Activated T-helper 1 cell treated with anti-CD3 and anti-CD28 coated beads, Interleukin-2, amount 50 U/mL, for 16 hours (primary cell): ENCODE measurements at places on chromosomes 2 and 18.

DNA sequence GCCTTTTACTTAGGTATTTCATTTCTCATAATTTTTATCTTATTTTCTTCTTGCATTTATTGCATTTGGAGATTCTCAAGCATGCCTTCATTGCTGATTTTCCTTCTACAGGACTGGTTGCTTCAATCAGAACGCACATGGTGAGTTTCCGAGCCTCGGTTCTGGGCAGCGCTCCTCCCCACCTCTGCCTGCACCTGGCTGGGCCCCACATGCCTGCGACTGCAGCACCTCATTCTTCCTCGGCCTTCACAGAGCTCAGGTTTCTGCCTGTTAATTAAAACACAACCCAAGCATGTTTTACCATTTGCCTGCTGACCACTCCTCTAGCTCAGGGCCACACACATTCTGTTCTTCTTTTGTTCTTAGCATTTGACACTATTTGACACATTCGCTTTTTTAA lies 398.8 kb downstream of the GALR1 start:
- DNase-seq = no peak

GRCh38 chr18:7394050-7394659 lies 163.3 kb downstream of the LRRC30 start:
- no peak for DNase-seq

DNA sequence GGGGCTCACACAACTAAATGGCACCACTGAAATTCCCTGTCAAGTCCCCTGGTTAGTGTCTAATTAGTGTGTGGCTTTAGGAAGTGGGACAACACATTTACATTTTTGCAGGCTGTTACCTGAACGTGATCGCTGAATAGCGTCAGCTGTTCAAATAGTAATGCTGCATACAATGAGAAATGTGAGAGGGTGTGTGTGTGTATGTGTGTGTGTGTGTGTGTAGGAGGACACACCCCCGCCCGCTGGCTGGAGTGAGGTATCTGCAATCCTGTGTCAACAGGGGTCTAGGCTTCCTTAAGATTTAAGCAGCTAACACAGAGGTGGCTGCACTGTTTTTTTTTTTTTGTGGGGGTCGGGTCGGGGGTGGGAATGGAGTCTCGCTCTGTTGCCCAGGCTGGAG lies 4.8 kb upstream of the LYPD6B start:
- DNase-seq = no peak

- DNase-seq = no peak
These were observed at the start of gene CDK15 for GRCh38 chr2:201806442-201807170. TSS of gene CDK15 (plus strand) at chr2:201806537. CDS start at chr2:201806665, 128 bp downstream.

- no peak for DNase-seq
These were observed 34.5 kb upstream of the STPG4 start for GRCh38 chr2:47189635-47190034.

DNA sequence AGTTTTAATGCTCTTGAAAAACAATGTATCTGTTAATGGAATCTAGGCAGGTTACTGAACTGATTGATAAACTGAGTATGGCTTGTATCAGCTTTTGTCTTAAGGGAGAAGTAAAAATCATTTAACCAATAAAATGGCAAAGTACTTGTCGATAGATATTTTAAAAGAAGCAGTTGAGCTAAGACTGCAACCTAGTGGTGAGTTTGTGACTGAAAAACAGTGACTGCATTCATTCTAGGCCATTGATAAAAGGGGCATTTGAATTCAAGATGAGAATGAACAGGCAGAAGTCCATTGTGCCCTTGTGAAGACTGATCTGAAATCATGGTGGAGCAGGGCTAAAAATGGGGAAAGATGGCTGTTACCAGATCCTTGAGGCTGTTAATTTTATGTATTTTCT lies 59.4 kb upstream of the MSTN start:
- no peak for DNase-seq

- no peak for DNase-seq
These were observed 6.5 kb downstream of the EFEMP1 start for GRCh38 chr2:55917117-55917516.

DNA sequence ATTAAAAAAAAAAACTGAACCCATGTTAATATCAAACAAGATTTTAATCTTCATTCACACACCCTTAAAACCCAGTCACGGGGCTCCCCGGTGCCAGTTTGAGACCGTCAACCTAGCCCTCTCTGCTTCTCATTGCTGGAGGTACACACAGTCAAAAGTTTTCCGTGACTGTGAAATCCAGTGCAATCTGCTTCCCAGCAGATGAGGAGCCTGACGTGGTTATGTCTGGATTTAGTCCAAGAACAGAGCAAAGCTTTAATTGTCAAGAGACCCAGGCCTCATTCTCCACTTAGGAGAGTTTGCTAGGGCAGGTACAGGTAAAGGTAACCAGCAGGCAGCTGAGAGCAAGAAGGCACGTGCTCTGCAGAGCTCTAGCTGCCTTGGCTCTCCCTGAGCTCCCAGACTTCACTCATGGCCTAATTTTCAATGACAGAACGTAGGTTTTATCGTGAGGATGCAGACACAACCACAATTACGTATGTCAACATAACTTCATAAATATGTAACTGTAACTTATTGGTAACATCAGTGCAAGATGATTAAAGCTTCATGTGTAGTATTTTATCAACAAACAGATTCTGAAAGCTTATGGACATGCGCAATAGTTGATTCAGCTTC lies 56.3 kb downstream of the SLC16A14 start:
- DNase-seq = no peak

GRCh38 chr2:68463287-68463877 lies 3.7 kb downstream of the FBXO48 start:
- no peak for DNase-seq

DNA sequence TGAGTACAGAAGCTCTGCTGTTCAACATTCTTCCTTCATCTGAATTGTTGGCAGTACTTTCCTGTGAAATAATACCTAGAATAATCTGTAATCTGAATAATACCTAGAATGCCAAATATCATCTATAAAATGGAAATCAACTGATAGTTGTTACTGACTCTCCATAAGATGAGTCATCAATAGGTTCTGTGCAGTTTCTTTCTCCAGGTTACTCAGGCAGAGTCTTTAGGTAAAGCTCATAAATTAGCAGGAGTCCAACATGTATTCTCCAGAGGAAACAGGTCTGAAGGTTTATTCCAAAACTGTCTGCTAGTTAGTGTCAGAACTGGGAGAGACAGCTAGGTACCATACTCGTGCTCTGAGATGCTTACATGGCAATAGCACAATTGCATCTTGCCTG lies 282.0 kb upstream of the MAP2 start:
- no peak for DNase-seq

- no peak for DNase-seq
These were observed 18.9 kb downstream of the SNORC start for GRCh38 chr2:232888839-232889529.

DNA sequence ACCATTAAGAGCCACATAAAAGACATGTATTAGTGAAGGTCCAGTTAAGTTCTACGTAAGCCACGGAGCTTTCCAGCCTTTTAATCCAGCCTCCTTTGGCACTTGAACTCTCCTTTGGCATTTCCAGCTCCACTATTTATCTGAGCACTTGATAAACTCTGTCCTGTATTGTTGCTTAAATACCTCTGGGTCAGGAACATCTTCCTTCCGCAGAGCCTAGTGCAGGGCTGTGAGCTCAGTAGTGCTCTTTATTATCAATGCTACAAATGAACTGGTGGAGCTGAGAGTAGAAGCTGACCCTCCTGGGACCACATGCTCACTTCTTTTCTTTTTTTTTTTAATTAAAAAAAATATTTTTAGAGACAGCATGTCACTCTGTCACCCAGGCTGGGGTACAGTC lies 4.9 kb downstream of the STPG4 start:
- no peak for DNase-seq

DNA sequence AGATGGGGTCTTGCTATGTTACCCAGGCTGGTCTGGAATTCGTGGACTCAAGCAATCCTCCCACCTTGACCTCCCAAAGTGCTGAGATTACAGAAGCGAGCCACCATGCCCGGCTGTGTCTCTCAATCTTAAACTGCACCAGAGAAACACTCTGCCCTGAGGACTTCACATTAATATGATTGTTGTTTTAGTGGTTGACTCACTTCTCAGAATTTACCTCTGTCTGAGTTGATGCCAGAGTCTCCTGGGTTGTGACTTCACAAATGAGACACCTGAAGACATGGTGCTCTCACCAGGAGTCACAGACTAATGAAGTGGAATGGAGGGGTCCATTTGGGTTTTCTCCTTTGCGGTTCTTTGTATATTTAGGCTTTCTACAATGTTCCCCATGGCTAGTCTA lies 61.0 kb upstream of the TGIF1 start:
- no peak for DNase-seq

DNA sequence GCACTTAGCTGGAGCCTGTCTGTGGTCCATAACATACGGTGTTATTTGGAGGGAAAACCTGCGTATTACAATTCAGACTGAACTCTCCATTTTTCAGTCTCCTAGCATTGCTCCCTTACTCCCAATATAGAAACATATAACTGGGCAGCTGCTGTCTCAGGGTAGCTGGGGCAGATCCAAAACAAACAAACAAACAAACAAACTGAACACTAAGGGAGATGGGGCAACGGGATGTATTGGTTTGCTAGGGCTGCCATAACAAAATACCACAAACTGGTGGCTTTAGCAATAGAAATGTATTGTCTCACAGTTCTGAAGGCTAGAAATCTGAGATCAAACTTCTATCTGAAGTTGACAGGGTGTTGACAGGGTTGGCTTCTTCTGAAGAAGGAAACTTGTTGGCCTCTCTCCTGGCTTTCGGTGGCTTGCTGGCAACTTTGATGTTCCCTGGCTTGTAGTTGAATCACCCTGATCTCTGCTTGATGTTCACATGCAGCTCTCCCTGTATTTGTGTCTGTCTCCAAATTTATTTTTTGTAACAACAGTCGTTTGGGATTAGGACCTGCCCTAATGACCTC lies 329.3 kb upstream of the ZNF804A start:
- no peak for DNase-seq

DNA sequence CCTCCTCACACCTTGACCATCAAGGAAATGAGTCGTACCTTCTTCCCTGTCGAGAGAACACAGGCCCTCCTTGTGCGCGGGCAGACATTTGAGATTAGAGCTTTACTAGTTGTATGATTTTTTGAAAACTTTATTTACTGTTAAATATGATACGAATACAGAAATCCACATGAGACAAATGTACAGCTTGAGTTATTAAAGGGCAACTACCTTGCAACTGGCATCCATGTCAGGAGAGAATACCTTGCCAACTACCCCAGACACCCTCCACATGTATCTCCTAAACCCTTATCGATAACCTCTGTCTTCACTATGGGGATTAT lies 28.3 kb downstream of the KLHL23 start:
- no peak for DNase-seq

DNA sequence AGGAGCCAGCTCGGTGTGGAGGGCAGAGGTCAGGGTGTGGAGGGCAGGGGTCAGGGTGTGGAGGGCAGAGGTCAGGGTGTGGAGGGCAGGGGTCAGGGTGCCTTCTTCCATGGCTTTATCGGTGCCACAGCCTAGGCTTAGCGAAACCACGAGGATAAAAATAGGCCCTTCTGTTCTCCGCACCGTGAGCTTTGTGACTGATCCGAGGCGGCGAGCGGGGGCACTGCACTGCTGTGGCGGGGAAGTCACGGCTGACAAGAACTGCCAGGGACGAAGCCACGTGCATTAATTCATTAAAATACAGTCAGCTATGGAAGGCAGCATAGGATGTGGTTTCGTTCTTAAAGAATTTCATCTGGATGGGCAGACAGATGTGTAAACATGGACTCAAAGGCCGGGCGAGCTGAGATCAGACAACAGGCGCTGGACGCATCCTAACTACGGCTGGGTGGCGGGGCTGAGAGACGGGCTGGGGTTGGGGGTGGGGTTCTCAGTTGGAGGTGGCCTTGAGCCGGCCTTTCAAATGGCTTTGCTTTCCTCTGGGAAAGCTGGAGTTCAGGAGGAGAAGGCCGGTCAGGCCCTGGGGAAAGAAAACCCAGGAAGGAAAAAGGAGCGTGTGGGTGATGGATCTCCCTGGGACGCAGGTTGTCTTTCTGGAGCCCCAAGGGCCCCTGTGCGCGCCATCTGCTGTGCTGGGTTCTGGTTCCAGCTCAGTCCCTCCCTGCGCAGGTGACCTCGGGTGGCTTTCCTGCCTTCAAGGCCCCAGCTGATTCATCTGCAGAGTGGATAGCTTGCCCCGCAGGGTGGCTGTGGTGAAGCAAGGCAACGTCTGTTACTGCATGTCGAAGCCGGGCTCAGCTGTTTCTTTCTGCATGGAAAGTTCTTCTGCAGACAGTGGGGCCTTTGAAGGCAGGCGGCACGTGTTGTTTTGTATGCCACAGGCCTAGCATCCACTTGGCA lies 958 bp upstream of the ALLC start:
- no peak for DNase-seq

DNA sequence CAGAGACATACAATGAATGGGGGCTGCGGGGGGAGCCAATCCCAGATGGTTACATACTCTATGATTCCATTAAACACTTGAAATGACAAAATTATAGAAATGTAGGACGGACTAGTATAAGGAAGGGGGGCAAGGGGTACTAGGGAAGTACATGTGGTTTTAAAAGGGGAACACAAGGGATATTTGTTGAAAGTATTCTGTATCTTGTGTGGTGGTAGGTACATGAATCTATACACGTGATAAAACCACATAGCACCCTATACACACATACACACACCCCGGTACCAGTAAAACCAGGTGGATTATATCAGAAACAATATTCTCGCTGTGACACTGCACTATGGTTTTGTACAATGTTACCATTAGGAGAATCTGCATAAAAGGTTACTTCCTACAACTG lies 45.4 kb downstream of the ASXL2 start:
- no peak for DNase-seq

- no peak for DNase-seq
These were observed 85.9 kb downstream of the CBLN2 start for GRCh38 chr18:72458271-72458670.

DNA sequence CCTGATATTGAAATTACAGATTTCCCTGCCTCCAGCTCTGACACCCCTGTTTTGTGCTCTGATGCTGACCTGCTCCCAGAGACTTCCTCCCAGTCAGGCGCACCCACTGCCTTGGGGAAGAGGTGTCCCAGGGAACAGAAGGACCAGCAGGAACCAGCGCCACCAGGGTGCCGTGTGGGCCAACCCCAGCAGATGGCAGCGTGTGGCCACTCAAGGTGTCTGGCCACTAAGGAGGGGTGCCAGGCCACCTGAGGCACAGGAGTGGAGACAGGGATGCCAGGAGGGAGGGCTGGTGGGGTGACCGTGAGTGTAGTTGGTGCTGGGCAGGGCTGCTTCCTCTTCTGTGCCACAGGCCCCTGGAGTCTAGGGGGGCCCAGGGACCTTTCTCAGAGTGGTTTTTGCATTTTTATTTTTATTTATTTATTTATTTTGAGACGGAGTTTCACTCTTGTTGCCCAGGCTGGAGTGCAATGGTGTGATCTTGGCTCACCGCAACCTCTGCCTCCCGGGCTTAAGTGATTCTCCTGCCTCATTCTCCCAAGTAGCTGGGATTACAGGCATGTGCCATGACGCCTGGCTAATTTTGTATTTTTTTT lies 56.0 kb downstream of the TEX44 start:
- no peak for DNase-seq

GRCh38 chr2:225270861-225271260 lies 128.6 kb upstream of the NYAP2 start:
- no peak for DNase-seq

GRCh38 chr18:79583426-79583825 lies 96.2 kb upstream of the CTDP1 start:
- DNase-seq = no peak
